Stimulated activated CD8-positive, alpha-beta memory T cell treated with anti-CD3 and anti-CD28 coated beads, Interleukin-4, amount 100 ng/mL, for 1 hour (primary cell): ENCODE measurements at places on chromosomes 5 and 9.

- DNase-seq = no peak
These were observed 6.8 kb downstream of the AUH start for GRCh38 chr9:91354881-91355280.

- no peak for DNase-seq
These were observed 213.9 kb downstream of the PRDM9 start for GRCh38 chr5:23721336-23721735.

GRCh38 chr9:104765138-104765537 lies 1.2 kb downstream of the NIPSNAP3B start:
- DNase-seq = no peak

DNA sequence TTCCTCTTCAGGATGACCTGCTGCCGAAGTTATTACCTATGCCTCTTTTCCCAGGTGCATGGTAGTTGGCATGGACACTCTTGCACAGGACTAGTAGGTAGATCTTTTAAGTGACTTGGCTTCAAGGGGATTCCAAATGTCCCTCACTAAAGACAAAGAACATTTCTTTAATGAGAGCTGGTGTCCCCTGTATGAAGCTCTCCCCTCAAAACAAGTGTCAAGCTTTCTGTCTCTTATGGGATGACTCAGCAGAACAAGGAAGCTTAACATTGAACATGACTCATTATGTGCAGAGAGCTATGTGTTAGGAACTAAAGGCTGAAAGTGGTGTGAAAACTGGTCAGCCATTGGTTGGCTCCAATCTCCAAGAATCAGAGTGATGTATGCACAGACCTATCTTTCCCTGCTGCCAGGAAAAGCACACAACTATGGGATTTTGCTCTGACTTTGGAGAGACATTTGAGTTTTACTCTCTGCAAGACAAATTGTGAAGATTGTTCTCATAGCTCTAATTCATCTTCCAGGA lies 120.5 kb downstream of the PRDM6 start:
- DNase-seq = no peak

DNA sequence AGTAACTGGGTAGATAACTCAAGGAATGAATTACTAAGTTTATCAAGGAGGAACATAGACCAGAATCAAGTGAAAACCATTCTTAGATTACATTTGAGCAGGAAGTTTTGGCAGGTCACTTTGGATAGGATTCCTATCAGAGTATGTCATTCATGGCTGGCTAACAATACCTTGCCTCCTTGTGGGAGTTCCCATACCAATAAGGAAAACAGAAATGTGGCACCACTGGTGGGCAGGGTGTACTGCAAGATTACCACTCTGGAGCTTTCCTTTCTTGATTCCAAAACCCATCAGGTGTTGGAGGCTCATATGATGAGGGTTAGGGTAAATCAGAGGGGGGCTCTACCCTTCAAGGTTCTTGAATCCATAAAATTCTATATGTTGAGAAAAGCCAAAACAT lies 18.6 kb upstream of the SPATA31D1 start:
- DNase-seq = no peak

DNA sequence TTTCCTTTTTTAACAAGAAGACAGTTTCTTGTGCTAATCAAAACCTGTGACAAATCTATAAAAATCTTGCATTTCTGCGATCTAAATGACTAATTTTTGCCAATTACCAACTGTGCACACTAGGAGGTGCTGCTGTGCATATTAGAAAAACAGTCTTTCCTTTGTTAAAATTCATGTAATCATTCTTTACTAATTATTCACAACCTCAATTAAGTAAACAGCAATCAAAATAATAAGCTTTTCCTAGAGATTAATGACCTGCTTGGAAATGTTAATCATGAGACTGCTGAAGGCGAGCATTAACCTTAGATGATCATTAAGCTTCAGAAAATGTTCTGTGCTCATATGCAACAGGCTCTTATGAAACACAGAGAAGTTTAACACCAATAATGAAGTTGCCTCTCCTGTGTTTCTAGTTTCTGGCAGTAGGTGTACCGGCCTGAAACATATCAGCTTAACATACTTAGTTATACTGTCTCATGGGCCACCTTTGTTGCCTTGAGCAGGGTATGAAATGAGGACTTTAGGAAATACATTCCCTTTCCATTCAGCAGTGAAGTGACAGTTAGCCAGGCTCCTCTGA lies 17.7 kb downstream of the RFESD start:
- no peak for DNase-seq

GRCh38 chr5:65768723-65769346 lies 46.8 kb downstream of the NLN start:
- DNase-seq = no peak

- no peak for DNase-seq
These were observed 36.1 kb downstream of the YIPF5 start for GRCh38 chr5:144134194-144134826.

GRCh38 chr9:28502741-28503140 lies 929.5 kb upstream of the C9orf72 start:
- DNase-seq = no peak

- DNase-seq = no peak
These were observed 650 bp downstream of the FRMD3 start for GRCh38 chr9:83537331-83538171.

DNA sequence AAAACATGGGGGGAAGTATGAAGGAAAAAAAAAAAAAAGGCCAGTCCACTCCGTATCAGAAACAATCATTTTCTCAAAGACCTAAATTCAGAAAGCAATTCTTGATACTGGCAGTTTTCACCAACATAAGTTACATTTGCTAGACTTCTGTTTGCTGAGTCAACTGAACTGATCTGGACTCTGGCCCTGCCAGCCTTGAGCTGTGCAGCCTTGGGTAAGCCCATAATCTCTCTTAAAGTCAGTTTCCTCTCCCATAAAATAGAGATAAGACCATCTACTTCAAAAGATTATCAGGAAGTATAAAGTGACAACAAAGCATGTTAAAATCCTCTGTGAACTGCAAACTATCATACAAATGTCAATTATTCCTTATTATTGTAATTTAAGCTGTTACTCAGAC lies 106.8 kb downstream of the MAPKAP1 start:
- no peak for DNase-seq

GRCh38 chr5:35046774-35047173 lies 975 bp downstream of the AGXT2 start:
- no peak for DNase-seq

GRCh38 chr9:90995516-90995915 lies 193.9 kb downstream of the SYK start:
- no peak for DNase-seq

DNA sequence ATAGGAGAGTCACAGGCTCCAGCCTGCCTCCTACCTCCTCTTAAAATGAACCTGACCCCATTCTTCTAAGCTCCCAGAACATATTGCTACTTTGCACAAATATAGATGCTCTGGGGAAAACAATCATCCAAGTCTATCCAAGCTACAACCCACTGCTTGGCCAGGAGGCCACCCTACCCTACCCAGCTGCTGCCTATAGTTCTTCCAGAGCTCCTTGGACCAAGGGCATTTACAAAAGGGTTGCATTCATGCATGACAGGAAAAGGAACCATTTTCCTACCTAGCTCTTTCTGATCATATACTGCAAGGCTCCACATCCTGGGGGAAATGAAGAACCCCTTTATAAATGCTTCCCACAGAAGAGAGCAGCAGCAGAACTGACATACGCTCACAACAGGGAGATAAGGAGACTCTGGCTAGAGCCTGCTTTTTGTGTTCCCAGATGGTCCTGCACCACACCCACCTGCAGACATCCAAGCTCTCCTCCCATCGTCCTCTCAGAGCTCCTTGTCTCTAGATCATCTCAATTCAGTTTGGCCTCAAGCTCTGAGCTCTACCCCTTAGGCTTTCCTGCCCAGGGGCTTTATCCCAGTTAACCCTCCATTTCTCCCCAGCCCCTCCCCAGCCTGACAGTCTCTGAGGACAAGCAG lies 185.5 kb downstream of the SPOCK1 start:
- DNase-seq = no peak

- DNase-seq = no peak
These were observed 89.5 kb upstream of the TTC23L start for GRCh38 chr5:34749431-34749873.

- no peak for DNase-seq
These were observed 375.3 kb upstream of the PRR16 start for GRCh38 chr5:120088836-120089235.

DNA sequence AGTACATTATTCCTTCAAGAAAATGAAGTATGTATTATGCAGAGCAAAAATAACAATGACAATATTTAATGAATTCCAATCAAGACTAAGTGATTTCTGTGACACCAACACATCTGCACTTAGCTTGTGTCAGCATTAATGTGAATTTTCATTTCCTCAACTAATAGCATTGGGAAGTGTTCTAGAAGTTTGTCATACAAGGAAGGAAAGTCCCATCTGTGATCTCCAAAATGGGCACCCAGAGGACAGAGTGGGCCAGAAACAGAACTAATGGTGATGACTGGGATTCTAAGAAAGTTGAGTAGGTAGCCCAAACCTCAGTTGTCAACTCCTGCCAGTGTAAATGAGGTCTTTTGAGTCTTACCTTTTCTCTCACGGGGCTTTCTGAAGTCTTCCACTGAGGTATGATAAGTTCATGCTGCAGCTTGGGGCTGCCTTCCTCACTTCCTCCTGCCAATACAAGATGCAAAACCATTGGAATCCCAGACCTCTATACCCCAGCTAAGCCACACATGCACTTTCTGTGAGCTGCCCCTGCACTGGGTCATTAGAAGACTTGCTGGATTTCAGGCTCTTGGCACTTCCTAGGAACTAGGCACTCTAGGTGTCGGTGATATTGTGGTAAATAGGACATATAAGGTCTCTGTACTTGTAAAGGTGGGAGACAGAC lies 4.9 kb downstream of the ADAM19 start:
- DNase-seq = no peak

DNA sequence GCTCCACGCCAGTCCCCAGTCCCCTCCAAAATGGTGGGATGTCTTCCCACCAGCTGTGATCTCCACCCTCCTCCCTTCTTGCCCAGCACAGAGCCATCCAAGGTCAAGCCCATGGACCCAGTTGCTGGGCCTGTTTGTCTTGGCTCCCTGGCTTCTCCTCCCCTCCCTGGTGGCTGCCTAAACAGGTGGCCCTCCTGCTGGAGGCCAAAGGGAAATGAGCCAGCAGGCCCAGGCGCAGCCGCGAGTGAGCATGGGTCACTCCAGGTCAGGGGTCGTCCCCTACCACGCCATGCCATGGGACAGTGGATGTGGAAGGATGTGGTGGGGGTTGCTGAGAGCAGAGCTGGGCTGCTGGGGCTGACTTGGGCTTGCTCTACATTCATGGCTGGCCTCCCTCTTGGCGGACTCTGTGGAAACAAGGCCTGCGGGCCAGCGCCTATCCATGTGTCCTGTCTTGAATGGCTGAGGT lies 33.6 kb downstream of the COL15A1 start:
- DNase-seq = no peak

GRCh38 chr9:6788162-6789016 lies 30.6 kb downstream of the KDM4C start:
- no peak for DNase-seq

- DNase-seq = no peak
These were observed 219.3 kb downstream of the KCNN2 start for GRCh38 chr5:114581136-114581535.

- no peak for DNase-seq
These were observed 212.0 kb upstream of the KIF2A start for GRCh38 chr5:62093976-62094375.

- no peak for DNase-seq
These were observed 420.5 kb upstream of the CD180 start for GRCh38 chr5:67617051-67617450.

- DNase-seq = no peak
These were observed 196.3 kb downstream of the PALM2AKAP2 start for GRCh38 chr9:109976303-109976702.

GRCh38 chr5:10374046-10375022 lies 20.8 kb downstream of the MARCHF6 start:
- no peak for DNase-seq

DNA sequence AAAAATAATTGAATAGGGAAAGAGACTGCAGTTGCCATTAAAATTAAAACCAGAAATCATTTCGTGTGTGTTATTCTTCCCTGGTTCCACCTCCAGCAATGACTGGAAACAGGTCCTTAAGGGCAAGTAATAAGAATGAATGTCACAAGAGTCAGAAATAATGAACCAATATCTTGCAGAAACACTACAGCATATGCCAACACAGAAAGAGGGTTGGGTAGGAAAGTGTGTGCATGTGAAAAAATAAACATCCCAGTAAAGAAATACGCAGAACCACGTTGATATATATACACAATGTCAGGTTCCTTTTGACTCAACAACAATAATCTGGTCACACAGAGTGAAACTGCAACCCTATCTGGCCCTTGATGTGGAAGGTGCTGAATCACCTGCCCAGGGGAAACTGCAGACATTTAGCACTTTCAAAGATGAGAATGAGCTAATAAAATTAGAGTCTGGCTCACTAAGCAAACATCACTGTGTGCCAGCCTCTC lies 15.0 kb downstream of the HMHB1 start:
- DNase-seq = no peak

GRCh38 chr5:92633176-92633575 lies 947.8 kb downstream of the NR2F1-AS1 start:
- no peak for DNase-seq

- no peak for DNase-seq
These were observed 6.3 kb downstream of the EXOSC3 start for GRCh38 chr9:37778534-37778933.

DNA sequence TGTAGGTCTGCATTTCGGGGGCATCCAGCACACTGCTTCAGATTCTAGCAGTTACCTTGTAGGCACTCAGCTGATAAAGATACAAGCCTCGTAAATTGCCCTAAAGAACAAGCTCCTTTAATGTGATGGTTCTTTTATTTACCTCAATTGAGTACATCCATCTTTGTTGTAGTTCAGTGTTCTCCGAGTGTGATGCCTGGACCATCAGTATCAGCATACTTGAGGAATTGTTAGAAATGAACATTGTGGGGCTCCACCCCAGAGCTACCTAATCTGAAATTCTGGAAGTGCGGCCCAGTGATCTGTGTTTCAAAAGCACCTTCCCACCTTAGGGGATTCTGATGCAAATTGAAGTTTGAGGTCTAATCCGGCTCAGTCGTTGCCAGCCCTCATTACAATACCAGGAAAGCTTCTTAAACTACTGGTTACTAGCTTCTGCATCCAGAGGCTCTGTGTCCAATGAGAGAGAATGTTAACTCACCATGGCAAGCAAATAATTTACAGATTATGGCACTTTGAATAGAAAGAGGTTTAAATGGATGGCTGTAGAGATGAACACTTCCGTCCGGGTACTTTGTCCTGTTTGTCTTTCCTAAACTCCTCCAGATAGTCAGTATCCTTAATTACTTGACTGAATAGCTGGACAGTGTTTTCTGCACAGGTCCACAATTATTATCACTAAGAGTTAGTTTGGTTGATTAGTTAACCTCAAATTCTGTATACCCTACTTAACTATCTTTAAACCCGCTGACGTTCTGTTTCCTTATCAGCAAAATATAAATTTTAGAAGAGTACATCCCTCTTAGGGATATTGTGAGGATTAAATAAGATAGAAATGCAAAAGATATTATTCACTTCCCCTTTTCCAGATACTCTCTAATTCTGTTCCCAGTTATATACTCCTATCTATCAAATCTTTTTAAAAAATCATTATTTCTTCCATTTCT lies 47.9 kb downstream of the RAI14 start:
- DNase-seq = no peak

GRCh38 chr5:5014586-5015235 lies 125.4 kb upstream of the ADAMTS16 start:
- no peak for DNase-seq
